ENCODE measurements at places on chromosomes 6 and 20.

DNA sequence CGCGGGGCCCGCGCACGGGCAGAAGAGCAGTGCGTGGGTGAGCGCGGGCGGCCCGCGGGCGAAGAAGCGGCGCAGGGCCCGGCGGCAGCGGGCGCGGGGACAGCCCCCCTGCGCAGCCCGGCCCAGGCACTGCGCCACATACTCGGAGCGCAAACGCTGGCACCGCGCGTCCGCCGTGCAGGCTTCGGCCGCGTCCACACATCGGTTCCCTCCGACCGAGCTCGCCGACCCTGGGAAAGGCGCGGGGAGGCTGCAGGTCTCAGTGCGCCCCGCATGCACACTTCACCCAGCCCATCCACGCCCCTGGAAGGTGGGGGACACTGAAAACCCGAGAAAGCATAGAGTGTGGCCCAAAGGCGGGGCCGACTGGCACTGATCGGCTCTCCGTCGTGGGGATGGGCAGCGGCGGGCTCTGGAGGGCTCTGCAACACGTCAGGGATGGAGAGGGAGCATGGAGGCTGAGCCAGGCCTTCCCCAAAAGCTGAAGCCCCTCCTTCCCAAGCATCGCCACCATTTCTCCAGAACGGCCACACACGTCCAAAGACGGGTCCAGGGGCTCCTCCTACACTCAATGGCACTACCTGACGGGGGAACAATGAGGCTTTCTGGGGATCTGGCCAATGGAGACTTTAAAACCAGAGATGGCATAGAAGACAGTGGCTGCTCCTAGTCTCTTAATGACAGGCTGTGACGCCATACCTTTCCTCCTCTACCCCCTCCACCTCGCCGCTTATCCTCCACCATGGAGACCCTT lies 2.0 kb downstream of the GFRA4 start:
- no peak for DNase-seq

DNA sequence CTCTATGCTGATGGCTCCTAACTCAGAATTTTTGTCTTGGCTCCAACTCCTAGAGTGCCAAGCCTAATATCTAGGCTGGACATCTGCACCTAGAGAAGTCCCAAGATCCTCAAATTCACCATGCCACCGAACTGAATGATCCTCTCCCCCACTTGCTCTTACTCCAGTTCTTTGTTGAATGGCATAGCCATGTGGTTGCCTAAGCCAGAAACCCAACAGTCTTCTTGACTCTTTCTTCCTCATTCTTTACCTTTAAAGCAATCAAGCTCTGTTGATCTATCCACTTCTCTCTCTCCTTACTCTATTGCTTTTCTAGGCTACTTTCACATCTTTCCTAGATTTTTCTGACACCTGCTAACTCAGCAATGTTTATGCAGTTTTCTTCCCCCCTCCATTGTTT lies 126.5 kb upstream of the FOXO3 start:
- DNase-seq = no peak

GRCh38 chr6:96727144-96727543 lies 110.1 kb downstream of the GPR63 start:
- DNase-seq = no peak

DNA sequence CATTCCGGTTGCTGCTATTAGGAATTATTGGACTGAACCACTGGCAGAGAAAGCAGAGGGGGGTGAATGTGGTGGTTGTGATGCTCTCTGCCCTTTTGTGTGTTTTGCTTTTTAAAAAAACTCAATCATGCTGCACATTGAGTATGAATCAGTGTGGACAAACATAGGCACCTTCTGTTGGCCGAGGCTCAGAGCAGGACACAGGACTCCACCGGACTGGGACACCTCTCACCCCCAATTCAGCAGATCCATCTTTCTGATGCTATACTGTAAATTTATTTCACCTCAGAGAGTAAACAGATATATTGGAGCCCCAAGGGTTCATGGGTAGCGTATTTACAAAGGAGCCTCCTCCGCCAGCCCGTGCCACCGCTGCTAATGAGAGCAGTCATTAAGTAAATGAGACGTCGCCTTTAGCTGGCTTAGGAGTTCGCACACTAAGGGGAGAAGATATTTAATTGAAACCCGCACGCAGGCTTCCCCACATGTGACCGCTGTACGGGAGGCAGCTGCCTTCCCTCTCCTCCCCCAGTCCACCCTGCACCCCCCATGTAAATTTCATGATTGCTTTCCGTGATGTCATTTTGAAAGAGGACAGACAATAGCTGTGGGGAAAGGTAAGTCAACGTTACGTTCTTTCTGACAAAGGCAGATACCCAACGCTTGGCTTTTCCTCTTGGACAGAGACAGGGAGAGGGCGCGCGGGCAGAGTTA lies at the start of gene MYT1:
TSS of gene MYT1 (plus strand) at position 330 of the 714 bp plus-strand sequence. CDS start 34,410 bp downstream, outside the sequence.
- DNase-seq = no peak

GRCh38 chr6:37399795-37400490 lies 33.1 kb upstream of the CMTR1 start:
- no peak for DNase-seq

- DNase-seq = no peak
Observed at GRCh38 chr6:116060572-116061283, at the start of gene FRK. FRK (minus strand) TSS chr6:116060891; CDS start chr6:116060311, 580 bp downstream.

- DNase-seq = no peak
Observed at GRCh38 chr6:8481727-8482126, 46.4 kb upstream of the SLC35B3 start.

DNA sequence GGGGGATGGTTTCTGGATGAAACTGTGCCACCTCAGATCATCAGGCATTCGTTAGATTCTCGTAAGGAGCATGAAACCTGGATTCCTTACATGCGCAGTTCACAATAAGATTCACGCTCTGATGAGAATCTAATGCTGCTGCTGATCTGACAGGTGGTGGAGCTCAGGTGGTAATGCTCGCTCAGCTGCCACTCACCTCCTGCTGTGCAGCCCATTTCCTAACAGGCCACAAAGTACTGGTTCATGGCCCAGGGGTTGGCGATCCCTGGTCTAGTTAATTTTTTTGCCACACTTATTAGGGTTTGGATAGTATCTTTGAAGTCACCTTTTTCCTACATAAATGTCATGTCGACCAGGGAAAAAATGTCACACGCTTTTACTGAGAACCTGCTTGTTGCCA lies 96.8 kb upstream of the MLIP start:
- no peak for DNase-seq

- DNase-seq = no peak
Observed at GRCh38 chr6:56899311-56899710, 55.6 kb upstream of the BEND6 start.

GRCh38 chr6:36038120-36038876 lies 10.7 kb downstream of the MAPK14 start:
- DNase-seq = no peak

DNA sequence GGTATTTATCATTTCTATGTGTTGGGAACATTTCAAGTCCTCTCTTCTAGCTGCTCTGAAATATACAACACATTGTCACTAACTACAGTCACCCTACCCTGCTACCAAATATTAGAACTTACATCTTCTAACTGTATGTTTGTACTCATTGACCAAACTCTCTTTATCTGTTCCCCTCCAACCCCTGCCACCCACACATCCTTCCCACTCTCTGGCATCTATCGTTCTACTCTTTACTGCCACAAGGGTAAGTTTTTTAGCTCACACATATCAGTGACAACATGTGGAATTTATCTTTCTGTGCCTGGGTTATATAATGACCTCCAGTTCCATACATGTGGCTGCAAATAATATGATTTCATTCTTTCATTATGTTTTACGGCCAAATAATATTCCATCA lies 171.9 kb downstream of the GMDS start:
- DNase-seq = no peak

DNA sequence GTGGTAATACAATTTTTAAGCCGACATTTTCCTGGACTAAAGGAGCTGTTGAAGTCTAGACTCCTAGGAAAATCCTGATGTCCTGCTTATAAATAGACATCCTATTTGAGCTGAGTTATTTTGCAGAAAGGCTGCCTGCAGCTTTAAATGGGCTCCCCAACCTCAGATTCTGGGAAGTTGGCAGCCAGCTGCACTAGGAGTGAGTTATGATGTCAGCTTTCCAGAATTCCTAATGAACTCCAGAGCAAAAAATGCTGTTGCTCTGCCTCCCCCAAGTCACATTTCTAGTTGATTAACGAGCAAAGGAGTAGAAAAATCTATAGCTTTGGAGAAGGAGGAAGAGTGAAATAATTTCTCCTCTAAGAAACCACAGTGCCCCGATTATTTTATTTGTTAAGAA lies 346.3 kb upstream of the SULF2 start:
- no peak for DNase-seq

GRCh38 chr20:45247865-45248264 lies 6.5 kb downstream of the SLPI start:
- DNase-seq = no peak

DNA sequence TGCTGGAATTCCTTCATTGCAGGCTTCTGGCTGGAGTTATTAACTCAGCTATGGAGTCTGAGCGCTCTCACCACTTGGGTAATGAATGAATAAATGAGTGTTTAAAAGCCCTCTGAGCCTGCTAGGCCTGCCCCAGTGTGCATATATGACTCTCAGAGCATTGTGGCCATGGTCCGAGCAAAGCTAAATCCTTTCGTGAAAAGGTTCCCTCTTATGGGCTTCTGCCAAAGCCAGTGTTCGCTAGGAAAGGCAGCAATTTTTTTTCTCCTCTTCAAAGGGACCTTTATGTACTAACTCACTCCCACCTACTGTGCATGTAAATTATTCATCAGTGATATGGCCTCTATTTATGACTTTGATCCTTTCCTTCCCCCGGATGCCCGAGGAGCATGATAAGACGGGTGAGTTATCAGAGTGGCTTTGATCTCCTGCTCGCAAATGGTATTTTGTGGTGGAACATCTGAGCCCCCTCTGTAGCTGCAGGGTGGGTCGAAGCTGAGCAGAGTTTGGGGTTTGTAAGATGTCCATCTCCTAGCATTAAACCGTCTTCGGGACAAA lies 88.6 kb downstream of the LINC00237 start:
- DNase-seq = no peak

DNA sequence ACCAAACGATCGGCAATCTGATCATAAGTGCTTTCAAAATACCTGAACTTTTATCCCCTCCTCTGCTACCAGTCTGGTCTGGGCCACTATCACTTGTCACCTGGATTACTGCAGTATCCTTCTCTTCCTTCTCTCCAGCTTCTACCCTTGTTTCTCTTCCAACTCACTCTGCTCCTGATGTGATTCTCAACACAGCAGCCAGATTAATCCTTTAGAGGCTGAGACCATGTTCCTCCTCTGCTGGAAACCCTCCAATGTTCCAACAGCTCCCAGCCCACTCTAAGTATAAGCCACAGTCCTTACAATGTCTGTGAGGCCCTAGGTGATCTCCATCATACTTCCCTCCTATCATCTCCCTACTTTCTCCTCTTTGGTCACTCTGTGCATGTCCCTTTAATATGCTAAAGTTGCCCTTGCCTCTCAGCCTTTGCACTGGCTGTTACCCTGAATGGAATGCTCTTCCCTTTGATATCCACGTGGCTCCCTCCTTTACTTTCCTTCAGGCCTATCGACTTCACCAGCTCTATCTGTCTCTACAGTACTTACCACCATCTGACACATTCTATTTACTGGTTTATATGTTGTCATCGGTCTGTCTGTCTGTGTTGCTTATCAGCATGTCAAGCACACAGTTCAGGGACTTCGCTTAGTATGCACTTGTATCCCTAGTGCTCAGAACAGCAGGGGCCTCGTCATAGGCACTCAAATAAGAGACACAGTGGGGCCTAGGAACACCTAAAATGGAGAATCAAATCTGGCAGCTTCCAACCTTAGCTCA lies 35.0 kb upstream of the RNF24 start:
- DNase-seq = no peak

GRCh38 chr20:37907677-37908401 lies 4.9 kb downstream of the VSTM2L start:
- no peak for DNase-seq

- no peak for DNase-seq
Observed at GRCh38 chr6:168956141-168956838, 297.4 kb downstream of the THBS2 start.

DNA sequence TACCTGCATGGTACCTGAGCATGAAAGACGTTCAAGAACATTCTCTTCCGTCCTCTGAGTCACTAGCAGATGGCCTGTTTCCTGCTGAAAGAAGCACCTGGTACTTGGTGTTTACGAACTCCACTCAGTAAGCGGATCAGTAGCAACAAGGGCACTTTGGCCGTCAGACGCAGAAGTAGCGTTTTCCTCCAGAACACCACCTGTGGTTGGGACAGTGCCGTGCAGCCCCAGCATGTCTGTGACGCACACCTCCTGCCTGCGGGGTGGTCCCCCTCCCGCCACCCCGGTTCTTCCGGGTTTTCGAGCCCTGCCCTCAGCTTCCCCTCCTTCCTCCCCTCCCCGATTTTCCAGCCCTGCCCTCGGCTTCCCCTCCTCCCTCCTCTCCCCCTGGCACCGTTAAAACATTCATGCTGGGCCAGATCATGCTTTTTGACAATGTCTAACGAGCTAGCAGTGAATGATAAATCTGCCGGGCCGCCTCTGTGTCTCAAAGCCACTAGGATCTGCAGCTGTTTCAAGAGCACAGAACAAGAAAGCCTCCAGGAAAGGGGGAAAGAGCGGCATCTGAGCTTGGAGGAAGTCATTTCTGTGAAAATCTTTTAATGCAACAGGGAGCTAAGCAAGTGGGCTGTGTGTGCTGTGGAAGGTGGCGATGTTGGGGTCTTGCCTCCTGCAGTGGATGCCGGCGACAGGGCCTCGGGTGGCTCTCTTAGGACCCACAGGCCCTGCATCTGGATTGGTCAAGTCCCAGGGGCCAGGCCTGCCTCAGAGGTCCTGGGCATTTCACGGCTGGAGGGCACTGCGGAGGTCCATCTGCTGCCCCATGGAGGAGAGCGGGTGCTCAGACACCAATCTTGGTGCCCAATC lies 207.9 kb downstream of the ERMARD start:
- DNase-seq = no peak

GRCh38 chr6:154388803-154389202 lies 32.2 kb upstream of the IPCEF1 start:
- DNase-seq = no peak

GRCh38 chr20:1338096-1338495 lies 9.2 kb upstream of the SDCBP2 start:
- no peak for DNase-seq

GRCh38 chr6:127297502-127298070 lies 30.9 kb downstream of the RNF146 start:
- no peak for DNase-seq

DNA sequence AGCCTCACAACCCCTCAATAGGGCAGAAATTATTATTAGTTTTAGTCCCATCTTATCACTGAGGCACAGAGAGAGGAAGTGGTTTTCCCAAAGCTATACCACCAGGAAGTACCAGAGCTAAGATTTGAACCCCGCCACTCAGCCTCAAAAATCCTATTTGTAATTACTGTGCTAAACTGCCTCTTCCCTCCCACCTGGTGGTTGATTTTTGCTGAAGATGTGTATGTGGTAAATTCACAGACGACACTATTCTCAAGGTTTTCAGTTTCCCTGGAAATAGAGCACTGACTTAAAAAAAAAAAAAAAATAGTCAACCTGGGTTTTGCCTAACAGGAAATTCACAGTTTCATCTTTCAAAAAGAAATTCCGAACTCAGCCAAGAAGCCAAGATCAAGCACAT lies 57.9 kb downstream of the TSHZ2 start:
- no peak for DNase-seq
